ENCODE measurements at places on chromosomes 2 and 18.
A peak's percentile ranks its signal among the peaks of the same experiment; 100 is the strongest.

DNA sequence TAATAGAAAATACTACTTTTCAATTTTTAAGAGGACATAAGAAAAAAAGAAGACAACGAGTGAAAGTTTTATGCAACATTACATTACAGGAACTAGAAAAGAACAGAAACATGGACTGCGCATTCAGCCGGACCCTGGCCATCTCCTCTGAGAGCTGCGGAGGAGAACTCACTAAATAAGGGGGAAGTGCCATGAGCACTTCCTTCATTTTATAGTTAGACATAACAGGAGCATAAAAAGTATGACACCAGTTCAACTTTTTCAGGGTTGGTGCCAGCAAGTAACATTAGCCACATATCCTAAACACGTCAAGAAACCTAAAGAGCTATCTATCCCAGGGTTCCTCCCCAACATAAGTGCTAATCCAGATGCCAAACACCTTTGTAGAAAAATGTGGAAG is 78.0 kb upstream of the SERTAD2 start:
- no peak for DNase-seq

DNA sequence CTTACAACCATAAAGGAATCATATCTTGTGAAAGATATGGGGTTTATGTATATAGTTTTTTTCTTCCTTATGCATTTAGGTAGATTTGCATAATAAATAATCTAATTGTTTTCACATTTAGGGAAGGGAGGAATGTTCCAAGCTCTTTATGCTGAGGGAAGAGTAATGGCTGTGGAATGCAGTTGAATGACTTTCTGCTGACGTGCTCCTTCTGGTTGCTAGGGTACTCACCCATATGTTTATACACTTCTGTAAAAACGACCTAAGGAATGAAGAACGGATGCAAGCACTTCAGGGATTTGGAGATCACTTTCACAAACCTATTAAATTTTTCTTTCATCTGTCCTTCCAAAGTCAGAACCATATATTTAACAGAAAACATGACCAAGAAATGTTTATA is 29.2 kb upstream of the PPP4R1 start:
- peak; percentile 29 for DNase-seq

- DNase-seq, result peak; percentile 45
These were observed 37.1 kb downstream of the BCL2L11 start for GRCh38 chr2:111157798-111158197.

GRCh38 chr2:239299218-239299939 is 101.4 kb downstream of the HDAC4 start:
- DNase-seq, result no peak

- no peak for DNase-seq
These were observed 213.8 kb downstream of the AFF3 start for GRCh38 chr2:99928470-99929053.

GRCh38 chr2:221405521-221405920 is 166.6 kb downstream of the EPHA4 start:
- DNase-seq, result no peak
